ENCODE measurements at places on chromosomes 6 and 20.
A peak's percentile ranks its signal among the peaks of the same experiment; 100 is the strongest.

- no peak for DNase-seq
Observed at GRCh38 chr20:44392776-44393607, 37.5 kb downstream of the HNF4A start.

- no peak for DNase-seq
Observed at GRCh38 chr6:163721922-163722692, 307.6 kb downstream of the QKI start.

GRCh38 chr6:11969092-11969491, 43.0 kb upstream of the HIVEP1 start:
- no peak for DNase-seq

DNA sequence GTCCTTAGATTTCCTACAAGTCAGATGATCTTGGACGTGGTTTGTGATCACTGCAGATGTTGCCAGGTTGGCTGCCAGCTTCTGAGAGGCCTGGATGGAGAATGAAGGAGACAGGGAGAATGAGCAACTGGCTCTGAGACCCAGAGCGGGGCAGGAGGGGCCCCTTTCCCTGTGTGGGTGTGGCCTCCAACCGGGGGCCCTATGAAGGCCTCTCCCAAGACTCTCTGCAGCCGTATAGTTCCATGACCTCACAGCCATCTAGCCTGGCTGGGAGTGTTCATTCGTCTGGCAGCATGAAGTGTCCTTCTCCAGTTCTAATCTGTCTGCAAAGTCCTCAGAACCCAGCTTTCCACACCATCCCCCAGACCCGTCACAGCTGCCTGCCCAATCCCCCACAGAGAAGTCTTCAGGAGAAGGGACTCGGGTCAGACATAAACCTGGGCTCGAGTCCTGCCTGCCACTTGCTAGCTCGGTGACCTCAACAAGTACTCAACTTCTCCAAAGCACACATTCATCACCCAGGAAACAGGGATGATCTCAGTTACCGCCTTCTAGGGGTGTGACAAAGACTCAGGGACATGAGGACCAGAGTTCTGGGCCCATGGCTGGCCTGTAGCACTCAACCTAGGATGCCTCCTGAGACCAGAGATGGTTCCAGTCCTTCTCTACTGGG, 122.6 kb downstream of the EDN3 start:
- no peak for DNase-seq

DNA sequence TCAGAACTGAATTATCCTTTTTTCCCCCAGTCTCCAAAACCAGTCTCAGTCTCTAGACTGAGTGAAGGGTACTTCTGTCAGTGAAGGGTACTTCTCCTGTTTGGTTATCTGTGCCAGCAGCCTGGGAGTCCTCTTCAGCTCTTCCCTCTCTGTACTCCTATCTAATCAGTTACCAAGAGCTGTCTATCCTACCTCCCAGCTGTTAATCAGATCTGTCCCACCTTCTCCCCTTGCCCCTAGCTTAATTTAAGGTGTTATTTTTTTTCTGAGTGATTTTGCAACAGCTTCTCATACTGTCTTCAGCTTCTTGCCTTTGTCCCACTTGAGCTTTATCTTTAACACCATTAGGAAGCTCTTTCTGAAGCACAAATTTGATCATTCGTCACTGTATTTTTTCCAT, 491.9 kb upstream of the SOX4 start:
- DNase-seq, result no peak

GRCh38 chr6:30500421-30501355, 11.4 kb downstream of the HLA-E start:
- peak; percentile 13 for DNase-seq

DNA sequence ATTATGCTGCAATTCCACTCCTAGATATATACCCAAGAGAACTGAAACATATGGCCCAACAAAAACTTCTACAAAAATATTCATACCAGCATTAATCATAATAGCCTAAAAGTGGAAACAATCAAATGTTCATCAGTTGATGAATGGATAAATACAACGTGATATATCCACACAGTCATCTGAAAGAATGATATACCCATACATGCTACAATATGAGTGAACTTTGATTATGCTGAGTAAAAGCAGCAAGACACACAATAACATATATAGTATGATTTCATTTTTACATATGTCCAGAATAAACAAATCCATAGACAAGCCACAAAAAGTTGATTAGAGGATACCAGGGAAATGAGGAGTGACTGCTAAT, 30.7 kb downstream of the CDK19 start:
- no peak for DNase-seq

DNA sequence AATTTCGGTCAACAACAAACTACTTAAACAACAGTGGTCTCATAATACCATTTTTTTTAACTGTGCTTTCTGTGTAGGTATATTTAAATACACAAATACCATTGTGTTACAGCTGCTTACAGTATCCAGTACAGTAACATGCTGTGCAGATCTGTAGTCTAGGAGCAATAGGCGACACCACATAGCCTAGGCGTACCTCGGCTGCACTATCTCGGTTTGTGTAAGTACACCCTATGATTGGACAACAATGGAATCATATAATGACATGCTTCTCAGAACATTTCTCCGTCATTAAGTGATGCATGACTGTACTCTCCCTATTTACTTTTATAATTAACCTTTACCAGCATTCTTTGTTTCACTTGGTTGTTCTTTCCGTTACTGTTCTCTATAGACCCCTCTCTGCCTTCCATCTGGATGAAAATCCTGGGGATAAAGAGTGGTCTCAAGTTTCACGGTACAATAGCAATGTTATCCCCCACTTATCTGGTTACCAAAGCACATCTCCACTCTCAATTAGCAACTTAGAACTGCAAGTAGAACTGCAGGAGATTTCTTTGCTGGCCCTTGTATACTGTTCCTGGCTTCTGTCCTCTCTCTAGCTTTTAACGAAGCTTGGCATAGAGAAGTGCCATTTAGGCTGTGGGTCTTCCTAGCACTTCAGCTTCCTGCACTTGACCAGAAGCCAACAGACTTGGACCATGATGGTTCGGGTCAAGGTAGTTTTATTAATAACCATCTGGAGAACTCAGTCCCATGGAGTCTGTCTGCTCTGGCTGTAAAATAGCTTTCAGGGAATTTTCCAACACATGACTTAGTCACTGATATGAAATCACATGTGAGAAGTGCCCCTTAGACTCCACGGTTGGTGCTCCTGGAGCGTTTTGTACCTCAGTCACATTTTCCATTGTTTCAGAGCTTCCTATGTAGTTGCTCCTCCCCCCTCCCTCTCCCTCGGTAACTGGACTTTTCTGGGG, 80.4 kb upstream of the POPDC3 start:
- no peak for DNase-seq

DNA sequence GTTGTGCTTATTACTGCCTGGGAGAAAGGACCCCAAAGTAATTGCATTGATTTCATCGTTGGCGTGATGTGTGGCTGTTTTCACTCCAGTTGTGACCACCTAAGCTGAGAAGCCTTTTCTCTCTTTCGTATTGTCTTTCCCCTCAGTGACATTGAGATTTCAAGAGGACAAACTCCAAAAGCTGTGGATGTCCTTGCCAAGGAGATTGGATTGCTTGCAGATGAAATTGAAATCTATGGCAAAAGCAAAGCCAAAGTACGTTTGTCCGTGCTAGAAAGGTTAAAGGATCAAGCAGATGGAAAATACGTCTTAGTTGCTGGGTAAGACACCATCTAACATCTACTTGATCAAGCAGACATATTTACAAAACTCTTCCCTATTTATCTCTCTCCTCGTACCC, 60.5 kb downstream of the MTHFD1L start:
- DNase-seq, result no peak

DNA sequence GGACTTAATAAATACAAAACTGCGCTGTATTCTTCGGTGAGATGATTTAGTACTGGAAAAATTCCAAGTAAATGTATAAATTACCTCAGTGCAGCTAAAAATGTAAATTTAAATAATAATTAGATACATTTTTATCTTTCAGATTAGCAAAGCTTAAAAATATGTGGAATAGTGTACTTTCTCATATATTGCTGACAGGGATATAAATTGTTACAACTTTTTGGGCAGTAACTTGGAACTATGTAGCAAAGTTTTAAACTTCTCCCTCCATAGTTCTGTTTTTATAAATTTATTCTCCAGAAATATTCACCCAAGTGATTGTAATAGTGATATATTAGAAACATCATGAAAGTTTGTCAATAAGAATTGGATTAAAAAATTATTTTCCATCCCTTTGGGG, 384.6 kb upstream of the CITED2 start:
- no peak for DNase-seq
